ENCODE measurements at places on chromosomes 7 and 10.
A peak's percentile ranks its signal among the peaks of the same experiment; 100 is the strongest.

DNA sequence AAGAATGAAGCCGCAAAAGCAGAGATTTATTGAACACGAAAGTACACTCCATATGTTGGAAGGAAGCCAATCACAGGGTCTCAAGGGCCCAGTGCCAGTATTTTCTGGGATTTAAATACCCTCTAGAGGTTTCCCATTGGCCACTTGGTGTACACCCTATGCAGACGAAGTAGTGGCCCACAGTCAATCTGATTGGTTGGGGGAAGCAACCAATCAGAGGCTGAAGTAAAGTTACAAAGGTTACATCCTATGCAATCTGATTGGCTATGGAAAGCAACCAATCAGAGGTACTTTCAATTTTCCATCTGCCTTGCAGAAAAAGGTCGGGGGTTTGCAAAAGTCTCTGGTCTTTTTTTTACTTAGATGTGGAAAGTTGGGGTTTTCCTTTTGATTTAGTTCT lies 481.3 kb upstream of the NRP1 start:
- DNase-seq = no peak

DNA sequence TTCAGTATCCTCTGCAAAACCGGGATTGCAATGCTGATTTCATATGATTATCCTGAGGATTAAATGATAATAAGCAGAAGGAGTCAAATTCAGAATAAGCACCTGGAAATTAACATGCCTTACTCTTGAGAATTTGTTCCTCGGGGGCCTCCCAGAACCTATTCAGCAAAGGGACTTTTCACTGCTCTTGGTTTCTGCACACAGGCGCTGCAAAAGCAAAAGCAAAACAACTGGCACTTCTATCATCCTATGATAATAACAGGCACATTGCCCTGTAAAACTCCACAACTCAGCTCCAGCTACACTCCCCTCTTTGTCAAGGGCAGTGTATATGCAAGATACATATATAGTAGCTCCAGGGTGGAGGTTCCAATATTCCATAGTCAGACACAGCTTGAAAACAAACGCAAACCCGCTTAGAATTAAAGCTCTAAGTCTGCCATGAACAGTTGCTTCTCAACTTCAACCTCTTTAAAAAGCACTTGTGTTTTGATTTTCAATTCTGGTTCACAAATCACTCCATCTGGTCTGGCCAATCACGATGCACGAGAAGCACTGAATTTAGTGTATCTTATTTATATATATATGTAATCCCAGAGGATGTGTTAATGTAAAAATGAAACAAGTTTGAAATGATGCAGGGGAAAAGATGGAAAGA lies 119.9 kb upstream of the PTER start:
- DNase-seq = no peak

DNA sequence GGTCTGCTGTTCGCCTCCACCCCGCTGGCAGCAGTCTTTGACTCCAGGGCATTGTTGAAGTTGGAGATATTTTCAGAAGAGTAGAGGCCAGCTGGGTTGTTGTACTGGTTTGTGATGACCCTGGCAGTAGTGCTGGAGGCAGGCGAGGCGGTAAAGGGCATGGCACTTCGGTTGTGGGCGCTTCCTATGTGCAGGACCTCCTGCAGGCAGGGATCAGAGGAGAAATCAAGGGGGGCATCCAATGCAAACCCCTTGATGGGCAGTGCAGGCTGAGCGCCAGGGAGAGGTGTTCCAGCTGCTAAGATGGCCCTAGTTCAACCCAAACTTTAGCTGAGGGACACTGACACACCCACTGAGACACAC lies 27.0 kb downstream of the PDLIM1 start:
- DNase-seq = no peak

- peak; percentile 18 for DNase-seq
Observed at GRCh38 chr10:71805776-71806703, 32.7 kb upstream of the VSIR start.

- DNase-seq = no peak
Observed at GRCh38 chr7:81611040-81611439, 158.8 kb downstream of the HGF start.

GRCh38 chr10:102738692-102739121 lies 5.0 kb upstream of the WBP1L start:
- DNase-seq = no peak

DNA sequence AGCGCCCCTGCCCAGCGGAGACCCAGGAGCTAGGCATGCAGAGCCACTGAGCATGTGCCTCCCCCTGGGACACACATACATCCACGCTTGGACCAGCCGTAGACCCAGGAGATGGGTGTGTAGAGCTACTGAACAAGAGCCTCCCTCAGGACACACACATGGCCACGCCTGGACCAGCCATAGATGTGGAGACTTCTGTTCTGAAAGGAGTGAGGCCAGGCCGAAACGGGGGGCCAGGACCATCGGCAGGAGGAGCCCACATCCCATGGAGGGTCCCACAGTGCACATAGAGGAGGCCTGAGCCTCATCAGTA lies 340.4 kb downstream of the TCERG1L start:
- DNase-seq = no peak

GRCh38 chr10:31762316-31762715 lies 166.3 kb downstream of the ARHGAP12 start:
- no peak for DNase-seq

DNA sequence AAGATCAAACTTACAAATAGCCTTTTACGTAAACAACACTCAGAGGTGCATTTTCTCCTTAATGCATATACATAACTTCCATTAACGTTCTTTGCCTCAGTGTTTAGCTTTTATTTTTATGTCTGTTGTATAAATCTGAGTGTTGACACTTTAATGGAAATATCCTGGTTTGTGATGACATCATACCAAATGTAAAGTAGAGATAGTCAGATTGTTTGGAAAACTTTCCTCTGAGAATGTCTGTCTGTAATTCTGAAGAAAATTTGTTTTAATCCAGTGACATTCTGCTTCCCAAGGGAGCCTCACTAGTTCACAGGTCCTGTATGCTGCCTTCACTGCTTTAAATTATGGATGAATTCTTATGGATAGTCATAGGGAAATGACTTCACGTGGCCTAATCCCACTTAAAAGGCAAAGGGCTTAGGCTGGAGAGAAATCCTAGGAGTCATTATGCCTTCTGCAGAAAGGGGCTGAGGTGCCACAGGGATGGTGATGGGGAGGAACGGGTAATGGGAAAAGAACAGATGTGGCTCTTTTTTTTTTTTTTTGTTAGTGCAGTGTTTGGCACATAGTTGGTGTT lies 93.2 kb downstream of the DNAJB9 start:
- no peak for DNase-seq

DNA sequence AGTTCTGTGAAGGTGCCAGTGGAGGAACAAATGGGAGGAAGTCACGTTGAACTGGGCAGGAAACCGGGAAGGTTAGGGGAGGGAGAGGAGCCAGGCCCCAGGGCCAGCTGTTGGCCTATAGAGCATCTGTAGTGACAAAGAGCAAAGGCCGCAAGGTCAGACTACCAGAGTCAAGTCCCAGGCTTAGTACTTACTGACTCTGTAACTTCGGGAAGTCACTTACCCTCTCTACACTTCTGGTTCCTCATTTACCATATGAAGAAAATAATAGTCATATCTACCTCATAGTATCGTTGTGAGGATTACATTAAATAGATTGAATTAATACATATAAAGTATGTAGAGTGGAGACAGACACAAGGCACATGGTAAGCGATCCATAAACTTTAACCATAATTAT lies 101.8 kb upstream of the FZD1 start:
- DNase-seq = no peak

GRCh38 chr10:129341087-129341486 lies 126.0 kb upstream of the MGMT start:
- no peak for DNase-seq
